ENCODE measurements at places on chromosomes 16 and 17. TPM values are rescaled to one million over a fixed set of nuclear protein-coding genes. Genes with fewer than 3 reads are reported as not detected.
A peak's percentile ranks its signal among the peaks of the same experiment; 100 is the strongest.

- DNase-seq = peak; percentile 39
These were observed 1.1 kb downstream of the GJC1 start for GRCh38 chr17:44828919-44829522.

DNA sequence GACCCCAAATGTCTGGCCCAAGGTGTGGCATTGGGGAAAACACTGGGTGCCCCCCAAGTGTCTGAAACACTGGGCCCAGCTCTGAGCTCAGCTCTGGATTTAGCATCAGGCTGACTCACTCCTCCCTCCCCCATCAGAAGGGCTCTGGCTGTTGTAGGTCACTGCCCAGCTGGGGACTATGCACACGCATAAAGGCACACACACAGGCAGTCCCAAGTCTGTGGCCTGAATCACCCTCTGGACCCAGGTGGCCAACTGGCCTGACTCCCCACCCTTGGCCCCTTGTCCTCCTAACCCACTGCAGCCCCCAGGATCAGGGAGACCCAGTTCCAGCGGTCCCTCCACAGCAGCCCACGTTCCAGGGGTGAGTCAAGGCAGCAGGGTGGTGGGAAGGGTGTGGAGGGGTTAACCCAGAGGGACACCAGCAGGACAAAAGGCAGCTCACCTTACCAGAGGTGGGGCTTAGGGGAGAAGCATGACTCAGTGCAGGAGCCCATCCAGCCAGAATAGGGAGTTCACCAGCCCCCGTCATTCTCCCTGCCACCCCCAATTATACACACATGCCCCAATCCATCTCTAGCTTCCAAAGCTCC, 47.0 kb downstream of the MYO18A start:
- DNase-seq = peak; percentile 87

GRCh38 chr17:65584604-65585521, 23.4 kb upstream of the AXIN2 start:
- no peak for DNase-seq

- no peak for DNase-seq
These were observed 39.0 kb upstream of the SEC14L1 start for GRCh38 chr17:77101521-77102410.

- no peak for DNase-seq
These were observed 75.6 kb upstream of the RBFOX1 start for GRCh38 chr16:7257016-7257415.

GRCh38 chr17:28948342-28948741, 3.0 kb downstream of the PHF12 start:
- DNase-seq = no peak

DNA sequence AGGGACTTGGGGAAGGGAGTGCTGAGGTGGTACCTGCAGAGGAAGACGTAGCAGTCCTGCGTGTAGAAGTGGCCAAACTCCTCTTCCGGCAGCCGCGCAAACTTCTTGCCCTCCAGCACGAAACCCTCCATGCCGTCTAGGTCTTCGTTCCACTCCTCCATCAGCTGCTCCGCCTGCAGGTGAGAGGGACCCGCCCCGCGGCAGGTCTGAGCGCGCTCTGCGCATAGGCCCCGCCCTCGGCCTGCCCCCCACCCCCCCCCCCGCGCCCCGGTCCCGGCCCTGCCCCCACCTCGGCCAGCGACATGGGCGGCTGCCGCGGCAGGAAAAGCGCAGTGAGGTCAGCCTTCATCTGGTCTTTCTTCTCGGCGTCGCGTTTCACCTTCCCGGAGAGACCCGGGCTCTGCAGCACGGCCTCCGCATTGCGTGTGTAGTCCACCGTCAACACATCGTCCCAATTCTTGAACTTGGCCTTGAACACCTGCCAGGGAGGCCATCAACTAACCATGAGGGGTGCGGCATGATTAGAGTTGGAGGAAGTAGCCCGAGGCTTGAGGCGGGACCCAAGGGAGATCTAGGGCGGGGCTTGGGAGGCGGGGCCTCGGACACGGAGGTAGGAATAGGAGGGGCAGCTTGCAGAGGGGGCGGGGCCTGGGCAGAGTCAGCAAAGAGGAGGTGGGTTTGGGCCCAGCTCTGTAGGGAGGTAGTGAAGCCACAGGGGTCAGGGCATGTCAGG, 11.5 kb downstream of the FLII start:
- DNase-seq = no peak

DNA sequence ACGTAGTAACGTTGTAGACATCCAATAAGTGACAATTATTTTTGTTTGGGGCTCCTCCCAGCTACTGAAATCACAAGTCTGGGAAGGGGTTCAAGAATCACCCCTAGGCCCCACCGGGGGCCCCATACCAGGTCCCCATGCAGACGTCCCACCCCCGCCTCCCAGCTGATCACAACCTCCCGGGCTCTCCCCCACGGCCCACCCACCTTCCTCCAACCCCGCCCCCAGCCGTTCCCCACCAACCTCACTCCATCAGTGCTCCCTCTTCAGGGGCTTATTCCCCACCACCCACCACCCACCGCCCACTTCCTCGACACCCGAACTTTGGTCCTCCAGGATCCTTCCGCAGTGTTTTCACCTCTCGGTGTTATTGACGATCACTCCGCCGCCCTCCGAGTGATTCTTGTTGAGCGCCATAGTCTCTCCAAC, 240 bp downstream of the WBP2 start:
- no peak for DNase-seq

- no peak for DNase-seq
These were observed 3.3 kb upstream of the VAC14 start for GRCh38 chr16:70804153-70804733.

GRCh38 chr16:69444873-69445517, 20.6 kb downstream of the CYB5B start:
- no peak for DNase-seq

DNA sequence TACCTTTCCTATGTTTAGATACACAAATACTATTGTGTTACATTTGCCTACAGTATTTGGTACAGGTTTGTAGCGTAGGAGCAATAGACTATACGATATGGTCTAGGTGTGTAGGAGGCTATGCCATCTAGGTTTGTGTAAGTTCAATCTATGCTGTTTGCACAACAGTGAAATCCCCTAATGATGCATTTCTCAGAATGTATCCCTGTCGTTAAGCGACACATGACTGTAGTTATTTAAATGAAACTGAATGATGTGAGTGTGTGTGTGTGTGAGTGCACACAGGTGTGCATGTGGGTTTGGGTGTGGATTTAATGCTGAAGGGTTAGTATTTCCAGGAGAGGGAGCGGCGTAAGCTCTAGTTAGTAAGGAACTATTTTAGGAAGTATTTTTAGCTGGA, 34.6 kb upstream of the SMIM36 start:
- DNase-seq = no peak

DNA sequence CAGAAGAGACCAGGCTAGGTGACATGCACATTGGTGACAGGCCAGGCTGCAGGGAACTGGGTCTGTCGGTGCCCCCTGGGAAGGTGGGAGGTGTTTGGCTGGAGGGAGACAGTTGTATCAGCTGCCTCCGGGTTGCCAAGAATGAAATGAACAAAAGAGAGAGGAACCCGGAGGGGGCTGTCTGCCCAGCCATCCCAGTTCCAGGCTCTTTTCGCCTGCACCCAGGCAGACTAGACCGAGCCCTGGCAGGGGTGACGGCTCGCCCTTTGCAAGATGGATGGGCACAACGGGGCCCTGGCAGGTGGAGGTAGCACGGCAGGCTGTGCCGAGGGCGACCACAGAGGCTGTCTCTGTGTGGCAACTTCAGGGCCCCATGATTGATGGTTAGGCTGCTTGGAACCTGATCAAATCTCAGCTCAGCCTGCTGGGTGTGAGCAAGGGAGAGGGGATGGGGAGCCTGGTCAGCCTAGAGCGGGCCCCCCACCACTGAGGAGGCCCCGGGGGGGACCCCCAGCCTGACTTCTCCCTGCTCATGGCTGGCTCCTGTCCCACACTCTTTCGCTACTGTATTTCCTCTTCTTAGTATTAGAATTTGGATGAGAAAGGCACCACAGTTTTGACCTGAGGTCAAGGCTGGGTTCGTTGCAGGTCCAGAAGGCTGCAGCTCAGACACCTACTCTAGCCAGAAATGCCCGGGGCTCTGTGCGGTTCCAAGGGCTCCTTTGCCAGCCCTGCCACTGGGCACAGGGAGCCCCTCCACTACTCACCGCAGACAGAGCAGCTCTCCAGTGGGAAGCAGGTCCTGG, 118.9 kb upstream of the CHMP6 start:
- DNase-seq = peak; percentile 51

GRCh38 chr17:21268596-21269188, 15.5 kb upstream of the NATD1 start:
- DNase-seq = no peak

GRCh38 chr17:55351226-55351625, 70.4 kb downstream of the MMD start:
- DNase-seq = no peak

DNA sequence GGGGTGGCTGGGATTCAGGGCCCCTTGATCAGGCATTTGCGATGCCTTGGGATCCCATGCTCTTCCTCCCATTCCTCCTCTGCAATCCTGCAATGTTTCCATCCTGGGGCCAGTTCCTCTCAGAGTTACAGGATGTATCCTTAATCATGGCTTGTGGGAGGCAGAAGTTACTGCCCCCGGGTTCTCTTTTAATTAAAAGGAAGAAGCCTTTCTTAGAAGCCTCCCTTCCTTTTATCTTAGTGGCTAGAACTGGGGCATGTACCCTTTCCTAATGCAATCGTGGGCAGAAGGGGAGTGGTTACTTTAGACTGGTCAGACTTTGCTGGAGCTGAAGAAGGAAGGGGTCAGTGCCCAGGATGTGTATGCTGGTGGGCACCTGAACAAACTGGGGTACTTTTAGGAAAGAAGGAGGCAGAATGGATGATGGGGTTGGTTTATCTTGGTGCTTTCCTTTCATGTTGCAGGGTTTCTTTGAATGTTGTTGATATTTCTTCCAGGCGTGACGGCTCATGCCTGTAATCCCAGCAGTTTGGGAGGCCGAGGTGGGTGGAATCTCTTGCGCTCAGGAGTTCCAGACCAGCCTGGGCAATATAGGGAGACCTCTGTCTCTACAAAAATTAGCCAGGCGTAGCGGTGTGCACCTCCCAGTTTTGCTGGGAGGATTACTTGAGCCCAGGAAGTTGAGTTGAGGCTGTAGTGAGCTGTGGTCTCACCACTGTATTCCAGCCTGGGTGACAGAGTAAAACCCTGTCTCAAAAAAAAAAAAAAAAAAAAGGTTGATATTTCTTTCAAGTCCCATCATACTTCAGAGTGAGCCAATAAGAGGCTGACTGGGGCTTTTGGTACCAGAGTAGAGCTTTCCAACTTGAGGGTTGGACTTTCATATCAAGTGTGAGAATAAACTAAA, 13.2 kb upstream of the SPN start:
- DNase-seq = peak; percentile 21

- DNase-seq = no peak
These were observed 32.2 kb downstream of the PLD6 start for GRCh38 chr17:17173921-17174320.

DNA sequence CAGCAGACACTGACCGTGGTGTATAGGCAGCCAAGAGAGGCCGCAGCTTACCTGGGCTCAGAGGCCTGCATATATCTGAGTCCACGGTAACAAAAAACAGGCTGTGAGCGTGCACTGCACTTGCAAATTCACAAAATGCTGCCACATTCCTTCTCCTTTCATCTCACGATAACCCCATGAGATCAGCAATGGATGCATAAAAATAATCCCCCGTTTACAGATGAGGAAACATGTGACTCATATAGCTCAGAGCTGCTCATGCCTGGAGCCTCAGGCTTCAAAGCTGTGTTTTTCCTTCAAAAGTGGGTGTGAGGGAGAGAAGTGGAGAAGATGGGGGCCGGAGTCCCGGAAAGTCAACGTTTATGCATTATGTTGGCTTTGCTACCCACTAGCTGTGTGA, 118.3 kb upstream of the FOXF1 start:
- DNase-seq = no peak

DNA sequence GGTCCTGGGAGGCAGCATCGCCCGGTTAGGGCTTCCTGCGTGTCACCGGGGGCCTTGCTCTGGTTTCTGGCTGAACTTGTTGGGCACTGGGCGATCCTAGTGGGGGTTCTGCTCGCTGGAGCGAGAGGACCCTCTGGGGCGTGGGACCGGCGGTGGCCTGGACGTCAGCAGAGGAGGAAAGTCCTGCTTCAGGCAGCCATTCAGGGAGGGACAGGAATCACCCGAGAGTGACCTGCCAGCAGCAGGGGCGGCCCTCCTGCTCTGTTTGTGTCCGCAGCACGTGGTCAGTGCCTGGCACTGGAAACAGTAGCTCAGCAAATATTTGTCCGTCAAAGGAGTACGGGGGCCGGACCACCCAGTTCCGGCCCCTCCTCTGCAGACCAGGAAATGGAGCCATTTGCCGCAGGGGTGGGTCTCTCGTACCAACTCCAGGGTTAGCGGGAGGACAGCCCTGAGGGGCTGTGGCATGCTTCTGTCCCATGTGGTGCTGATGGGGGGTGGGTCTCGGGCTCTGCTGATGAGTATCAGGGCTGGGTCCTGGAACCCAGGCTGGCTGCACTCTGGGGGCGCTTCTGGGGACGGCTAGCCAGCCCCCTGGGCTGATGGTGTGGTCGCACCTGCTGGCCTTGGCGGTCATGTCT, 48.3 kb downstream of the BAIAP2 start:
- no peak for DNase-seq

DNA sequence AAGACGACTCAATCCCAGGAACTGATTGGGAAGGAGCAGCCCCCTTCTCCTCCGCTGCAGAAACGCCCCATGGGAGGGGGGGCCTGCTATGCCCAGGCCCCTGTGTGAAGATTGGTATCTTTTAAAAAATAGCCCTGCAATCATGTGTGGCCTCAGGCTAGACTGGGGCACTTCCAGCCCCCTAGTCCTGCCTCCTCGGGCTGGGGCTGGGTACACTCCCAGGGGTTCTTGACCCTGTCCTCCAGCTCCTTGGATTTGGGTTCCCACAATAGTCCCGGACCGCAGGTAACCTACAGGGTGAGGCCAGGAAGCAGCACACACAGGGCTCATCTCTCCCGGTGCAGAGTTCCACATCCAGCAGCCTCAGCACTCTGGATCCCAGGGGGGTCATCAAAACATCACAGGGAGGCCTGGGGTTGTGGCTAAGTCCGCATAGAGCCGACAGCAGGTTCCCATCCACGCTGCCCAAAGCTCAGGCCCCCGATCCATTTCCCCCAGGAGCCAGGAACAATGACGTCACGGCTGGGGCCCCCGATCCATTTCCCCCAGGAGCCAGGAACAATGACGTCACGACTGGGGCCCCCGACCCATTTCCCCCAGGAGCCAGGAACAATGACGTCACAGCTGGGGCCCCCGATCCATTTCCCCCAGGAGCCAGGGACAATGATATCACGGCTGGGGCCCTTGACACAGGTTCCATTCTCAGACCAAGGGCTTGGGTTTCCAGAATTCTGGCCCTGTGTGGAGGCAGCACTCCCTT, 202.4 kb downstream of the IRF8 start:
- no peak for DNase-seq

GRCh38 chr17:41322094-41322902, 6.8 kb upstream of the KRTAP17-1 start:
- no peak for DNase-seq

Gene IKZF3
- 0.03 TPM for polyA plus RNA-seq

Gene C17orf67
- 3.8 TPM for polyA plus RNA-seq

Gene STAT5A
- 20.8 TPM for polyA plus RNA-seq

Gene CHST4
- not detected for polyA plus RNA-seq
